D721Med (cell line): ENCODE measurements at places on chromosomes 6 and 20.

DNA sequence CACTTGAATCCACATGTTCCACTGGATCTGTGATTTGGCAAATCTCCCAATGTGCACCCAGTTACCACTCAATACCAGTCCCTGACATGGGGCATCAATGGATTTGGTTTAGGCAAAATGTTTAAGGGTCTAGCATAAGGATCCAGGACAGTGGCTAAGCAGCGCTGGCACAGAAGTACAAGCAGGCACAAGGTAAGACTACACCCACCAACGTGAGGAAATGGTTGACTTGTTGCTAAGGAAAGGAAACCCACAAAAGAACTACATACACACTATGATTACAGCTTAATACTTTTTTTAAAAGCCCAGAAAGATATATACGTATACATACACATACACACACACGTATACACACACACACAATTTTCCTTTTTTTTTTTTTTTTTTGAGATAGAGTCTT, 79.0 kb downstream of the DNAAF9 start:
- DNase-seq = no peak

- no peak for DNase-seq
These were observed 44.0 kb upstream of the TRAM2 start for GRCh38 chr6:52620906-52621190.

DNA sequence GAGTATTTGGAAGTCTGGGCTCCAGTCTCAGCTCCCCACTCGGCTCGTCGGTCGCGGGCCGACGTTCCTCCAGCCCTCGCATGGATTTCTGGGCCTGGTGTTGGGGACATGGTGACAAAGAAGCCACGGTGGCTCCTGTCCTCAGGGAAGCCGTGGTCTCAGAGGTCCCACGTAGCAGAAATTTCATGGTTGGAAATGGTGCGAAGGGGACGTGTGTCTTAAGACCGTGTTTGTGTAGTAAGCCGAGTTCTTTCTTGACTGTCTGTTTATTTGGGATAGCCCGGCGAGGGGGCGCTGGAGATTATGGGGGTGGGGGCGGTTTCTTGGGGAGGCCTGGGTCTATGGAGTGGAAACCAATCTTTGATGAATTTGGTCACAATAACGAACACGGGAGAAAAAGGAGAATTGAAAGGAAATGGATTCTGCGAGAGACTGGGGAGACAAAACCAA, 23.5 kb upstream of the MAP3K7 start:
- no peak for DNase-seq

DNA sequence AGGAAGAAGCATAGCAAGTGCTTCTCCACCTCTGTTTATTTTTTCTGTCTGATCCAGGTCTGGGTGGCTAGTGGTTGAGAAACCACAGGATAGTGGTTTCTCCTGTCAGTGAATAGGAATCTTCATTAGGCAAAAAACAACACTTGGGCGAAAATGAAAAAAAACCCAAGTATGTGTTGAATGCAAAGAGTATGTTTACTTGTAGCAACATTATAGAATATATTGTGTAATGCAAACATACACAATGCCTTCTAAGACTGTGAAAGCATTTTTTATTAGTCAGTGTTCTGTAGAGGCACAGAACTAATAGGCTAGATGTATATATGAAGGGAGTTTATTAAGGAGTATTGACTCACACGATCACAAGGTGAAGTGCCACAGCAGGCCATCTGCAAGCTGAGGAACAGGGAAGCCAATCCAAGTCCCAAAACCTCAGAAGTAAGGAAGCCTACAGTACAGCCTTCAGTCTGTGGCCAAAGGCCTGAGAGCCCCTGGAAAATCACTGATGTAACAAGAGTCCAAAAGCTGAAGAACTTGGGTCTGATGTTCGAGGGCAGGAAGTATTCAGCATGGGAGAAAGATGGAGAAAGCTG, 111.1 kb downstream of the UST start:
- no peak for DNase-seq

DNA sequence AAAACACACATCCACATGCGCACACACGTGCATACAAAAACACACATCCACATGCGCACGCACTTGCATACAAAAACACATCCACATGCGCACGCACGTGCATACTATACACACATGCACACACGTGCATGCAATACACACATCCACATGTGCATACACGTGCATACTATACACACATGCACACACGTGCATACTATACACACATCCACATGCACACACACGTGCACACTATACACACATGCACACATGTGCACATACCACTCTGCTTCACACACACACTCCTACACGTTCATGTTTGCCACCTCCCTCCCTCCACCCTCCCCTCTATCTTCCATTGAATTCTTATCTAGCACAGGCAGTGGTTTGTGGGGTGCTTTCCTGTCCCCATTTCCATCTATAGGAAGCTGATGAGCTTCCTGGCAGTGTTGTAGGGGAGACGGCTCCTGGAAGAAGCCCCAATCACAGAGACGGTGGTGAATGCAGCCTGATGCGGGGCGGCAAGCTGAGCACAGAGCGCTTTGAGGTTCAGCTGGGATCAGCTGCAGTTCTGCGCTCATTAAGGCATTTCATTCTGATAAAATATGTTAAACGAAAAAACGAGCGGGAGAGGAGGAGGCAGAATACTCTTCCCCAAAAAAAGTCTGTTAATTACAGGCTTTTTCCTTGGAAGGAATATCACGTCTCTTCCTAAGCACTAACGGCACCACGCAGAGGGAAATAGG, 287.7 kb downstream of the TAF4 start:
- DNase-seq = no peak

GRCh38 chr6:120273411-120273810, 923.9 kb upstream of the MAN1A1 start:
- DNase-seq = no peak

- no peak for DNase-seq
These were observed 24.4 kb downstream of the DYNLT1 start for GRCh38 chr6:158619922-158620801.

- DNase-seq = no peak
These were observed 927.7 kb downstream of the TFAP2A start for GRCh38 chr6:9487128-9487527.

DNA sequence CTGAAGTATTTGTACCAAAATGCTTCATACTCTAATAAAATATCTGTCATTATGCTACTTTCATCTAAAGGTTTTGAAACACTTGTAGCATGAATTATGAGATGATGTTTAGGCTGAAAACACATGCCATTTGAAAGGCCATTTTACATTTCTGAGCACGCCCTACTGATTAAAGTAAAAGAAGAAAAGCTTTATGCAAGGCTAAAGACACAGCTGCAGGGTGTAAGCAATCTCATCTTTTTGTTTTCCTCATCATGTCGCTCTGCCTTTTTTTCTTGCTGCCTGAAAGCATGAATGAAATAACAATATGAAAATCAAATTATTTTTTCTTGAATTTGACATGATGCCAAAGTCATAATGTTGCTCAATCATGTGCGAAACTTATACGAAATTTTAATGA, 148.6 kb upstream of the ARG1 start:
- no peak for DNase-seq

DNA sequence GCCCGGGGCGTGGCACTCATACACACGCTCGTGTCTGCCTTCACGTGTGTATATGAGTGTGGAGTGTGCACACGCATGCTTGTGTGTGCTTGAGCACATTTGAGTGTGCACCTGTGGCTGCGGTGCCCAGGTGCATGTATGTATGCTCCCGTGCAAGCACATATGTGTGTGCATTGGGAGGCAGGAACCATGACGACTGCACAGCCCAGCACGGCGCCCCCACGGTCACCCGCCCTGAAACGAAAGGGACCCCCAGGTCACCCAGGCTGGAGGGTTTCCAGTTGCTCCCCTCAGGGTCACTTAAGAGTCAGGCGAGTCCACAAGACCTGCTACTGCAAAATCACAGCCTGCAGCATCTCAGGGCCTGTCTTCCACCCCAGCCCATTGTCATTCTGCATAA, 94.7 kb downstream of the YTHDF1 start:
- DNase-seq = no peak

DNA sequence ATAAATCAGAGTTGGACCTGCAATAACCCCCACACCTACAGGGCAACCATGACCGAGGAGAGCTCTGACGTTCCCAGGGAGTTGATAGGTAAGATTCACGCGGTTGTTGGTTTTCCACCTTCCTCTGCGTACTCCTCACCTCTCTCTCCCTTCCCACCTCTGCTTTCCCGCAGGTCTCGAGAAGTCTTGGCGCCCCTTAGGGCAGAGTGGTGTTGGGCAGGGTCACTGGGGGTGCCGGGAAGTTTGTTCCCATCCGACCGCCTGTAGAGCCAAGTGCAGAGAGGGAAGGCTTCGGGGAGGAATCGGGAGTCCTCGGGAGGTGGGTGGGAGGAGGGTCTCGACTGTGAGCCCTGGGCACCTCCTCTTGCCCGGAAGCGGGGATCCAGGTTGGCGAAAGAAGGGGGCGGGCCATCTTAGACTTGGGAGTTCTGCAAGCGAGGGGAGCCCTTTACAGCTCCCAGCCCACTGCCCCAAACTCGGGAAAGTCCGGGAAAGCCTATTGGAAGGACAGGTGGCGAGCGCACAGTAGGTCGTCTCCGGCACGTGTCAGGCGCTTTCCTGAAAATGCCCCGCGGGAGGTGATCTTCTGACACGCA, 672 bp downstream of the CARMIL1 start:
- DNase-seq = peak; percentile 22
